ENCODE measurements at places on chromosomes 7 and 10.

DNA sequence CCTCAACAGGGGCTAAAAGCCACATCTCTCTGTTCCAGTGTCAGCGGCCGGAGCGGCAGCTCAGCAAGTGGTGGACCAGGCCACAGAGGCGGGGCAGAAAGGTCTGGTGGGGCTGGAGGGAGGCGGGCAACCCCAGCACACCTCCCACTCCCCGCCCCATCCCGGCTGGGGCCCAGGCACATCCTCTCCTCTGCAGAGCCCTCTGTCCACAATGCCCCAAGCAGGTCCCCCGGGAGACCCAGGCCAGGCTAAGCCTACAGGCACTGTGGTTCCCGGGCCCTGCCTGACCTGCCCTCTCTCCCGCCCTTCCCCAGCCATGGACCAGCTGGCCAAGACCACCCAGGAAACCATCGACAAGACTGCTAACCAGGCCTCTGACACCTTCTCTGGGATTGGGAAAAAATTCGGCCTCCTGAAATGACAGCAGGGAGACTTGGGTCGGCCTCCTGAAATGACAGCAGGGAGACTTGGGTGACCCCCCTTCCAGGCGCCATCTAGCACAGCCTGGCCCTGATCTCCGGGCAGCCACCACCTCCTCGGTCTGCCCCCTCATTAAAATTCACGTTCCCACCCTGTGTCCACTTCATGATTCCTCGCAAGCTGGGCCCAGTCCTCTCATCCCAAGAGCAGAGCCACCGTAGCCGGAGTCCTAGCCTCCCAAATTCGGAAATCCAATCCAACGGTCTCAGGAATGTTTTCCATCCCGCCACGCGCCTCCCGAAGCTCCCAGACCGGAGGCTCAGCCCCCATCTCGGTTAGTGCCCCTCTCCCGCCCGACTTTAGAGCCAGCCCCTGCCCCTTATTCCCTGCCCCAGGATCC lies 2.1 kb downstream of the ADIRF start:
- DNase-seq, result peak; percentile 12

DNA sequence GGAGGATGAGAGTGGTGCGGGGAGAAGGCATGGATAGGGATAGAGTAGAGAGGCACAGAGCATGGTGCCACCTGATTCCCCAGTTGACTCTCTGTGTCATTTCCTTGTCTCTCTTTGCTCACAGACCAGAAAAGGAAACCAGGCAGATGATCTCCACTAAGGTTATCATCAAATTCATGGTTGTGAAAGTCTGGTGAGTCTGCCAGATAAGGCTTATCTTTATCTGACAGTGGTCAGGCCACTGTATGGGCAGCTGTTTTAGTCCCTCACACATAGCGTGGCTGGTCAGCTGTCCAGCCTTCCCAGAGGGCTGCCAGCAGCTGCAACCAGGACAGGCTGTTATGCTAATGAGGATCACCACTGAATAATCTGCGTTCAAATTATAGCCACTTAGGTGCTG lies 99.0 kb downstream of the ADRA2A start:
- no peak for DNase-seq

DNA sequence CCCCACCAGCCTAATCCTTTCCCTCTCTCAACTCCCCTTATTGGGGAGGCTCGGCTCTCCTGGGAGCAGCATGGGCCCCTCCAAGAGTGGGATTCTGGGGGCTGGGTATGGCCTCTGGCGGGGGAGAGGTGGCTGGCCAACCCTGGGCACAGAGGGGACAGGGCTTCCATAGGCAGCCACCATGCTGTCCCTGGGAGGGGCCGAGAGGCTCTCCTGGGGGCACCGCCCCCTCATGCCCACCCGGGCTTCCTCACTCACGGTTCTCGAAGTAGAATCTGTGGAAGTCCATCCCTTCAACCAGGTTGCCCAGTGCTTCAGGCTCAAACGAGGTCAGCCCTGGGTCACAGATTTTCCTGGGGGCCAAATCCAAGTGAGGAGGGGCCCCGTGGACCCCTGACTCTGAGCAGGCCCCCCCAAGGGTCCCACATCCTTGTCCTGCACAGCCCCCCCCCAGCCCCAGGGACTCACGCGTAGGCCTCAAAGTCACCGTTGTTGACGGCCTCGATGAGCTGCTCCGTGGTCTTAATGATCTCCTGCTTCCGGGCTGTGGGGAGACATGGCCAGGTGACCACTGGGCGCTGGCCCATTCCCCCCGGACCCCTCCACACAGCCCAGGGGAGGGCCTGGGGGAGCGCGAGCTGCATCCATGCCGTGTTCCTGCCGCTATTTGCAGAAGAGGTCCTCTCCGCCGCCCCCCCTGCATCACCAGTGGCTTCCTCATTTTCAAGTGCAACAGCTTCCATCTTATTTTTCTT lies 19.8 kb downstream of the YKT6 start:
- no peak for DNase-seq

GRCh38 chr7:47505312-47506007 lies 76.5 kb downstream of the TNS3 start:
- DNase-seq, result no peak

DNA sequence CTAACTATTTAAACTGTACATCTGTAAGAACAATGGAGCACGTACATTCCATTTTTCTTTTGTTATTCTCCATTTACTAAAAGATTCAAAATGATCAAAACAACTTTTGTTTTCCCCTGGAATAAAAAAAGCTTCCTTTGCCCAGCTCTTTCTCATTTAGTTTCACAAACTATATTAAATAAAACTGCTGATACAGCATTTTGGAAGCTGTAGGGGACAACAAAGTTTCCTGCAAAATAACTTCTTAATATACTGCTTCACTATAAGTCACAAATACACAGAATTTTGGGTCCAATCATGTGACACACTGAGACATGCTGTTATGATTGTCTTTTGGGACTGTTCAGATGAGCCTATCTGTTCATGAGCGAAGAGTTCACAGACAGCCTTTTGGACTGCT lies 222.4 kb downstream of the ADAM12 start:
- DNase-seq, result no peak

DNA sequence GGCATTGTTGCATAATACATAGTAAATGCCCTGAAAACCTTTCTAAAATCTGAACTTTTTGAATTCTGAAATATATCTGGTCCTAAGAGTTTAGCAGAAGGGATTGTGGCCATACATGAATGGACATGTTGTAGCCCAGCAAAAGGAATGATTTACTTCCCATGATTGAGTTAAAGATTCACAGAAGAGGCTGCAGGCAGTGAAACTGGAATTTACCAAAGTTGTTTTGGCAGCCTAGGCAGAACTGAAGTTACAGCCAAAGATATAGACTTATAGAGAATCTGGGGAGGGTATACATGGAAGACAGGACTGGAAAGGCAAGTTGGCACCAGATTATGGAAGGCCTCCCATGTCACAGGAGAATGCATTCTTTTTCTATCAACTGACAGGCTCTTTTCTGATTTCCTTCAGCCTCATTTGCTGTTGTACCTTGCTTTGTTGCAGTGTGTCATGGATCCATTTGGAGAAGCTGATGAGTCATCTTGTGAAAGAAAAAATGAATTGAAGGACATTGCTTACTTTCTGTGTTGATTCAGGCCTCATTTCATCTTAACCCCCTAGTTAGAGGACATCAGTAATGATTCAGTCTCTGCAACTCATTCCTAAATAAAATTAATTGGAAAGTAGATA lies 356.2 kb upstream of the LRGUK start:
- DNase-seq, result no peak

DNA sequence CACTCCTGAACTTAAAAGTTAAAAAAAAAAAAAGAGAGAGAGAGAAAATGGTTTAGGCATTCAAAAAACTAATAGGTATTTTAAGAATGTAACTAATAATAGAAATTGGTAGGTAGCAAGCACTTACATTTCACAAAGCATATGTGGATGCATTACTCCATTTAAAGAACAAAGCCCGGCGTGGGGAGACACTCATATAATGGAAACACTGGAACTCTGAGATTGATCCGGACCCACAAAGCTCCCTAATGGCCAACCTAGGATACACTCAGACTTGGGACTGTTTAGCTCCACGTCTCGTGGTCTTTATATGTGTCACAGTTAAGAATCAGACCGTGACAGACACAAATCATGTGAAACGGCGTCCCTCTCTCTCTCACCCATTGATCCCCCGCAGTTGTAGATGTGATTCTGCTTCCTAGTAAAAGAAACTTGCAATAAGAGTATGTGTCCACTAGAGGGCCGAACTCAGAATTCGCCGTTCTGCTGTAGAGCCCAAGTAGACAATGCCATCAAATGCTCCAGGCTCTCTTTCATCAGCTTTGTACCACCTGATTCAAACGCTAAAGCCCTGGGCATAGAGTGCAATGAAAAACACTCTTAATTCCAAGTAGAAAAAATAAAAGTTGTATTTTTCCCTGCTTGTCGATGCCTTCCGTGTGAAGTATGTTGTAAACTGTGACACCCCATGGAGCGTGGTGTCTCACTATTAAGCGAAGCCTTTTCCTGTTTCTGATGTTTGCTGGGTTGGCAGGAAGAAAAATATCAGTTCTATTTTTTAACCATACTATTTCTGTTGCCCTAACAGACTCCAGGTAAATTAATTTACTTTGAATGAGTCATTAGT lies 429.0 kb upstream of the MTPN start:
- DNase-seq, result peak; percentile 44

DNA sequence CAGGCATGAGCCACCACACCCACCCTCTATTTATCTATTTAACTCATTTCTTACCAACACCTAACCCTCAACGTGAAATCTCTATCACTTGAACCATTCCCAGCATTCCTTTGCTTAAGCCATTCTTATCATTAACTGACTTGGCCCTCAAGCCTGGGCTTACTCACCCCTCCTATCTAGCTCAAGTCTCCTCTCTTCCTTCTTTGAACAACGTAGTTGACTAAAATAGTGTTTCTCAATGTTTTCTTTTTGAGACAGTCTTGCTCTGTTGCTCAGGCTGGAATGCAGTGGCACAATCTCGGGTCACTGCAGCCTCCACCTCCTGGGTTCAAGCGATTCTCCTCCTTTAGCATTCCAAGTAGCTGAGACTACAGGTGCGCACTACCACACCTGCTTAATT lies 7.0 kb downstream of the ANXA7 start:
- DNase-seq, result no peak

DNA sequence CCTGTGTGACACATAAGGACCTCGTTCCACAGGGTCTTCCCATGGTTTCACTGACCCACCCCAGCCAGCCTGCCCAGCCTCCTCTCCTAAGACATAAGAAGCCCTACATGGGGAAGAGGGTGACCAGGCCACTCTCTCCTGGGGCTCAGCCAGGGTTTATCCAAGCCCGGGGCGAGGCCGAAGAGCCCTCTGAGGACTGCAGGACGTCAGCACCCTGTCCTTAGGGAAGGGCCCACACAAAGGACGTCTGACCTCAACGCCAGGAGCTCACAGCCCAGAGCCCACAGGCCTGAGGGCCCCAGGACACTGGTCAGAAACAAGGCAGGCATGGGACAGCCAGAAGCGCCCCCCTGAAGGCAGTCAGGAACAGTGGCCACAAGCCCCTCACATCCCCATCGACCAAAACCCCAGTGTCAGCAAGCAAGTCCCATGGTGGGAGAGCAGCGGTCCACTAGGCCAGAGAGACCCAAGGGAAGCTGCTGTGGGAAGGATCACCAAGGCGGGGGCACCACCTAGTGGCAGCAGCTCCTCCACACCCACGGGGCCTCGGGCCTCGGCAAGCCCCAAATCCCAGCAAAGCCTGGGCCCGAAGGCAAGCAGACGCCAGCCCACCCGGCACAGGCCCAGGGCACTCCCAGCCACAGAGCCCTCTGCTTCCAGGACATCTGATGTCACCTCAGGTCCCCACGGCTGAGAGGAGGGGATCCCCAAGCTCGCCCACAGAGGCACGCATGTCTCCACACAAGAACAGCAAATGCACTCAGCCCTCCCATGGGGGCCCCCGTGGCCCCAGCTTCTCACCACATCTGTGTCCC lies 23.4 kb downstream of the MAD1L1 start:
- DNase-seq, result peak; percentile 72

- no peak for DNase-seq
Measured at GRCh38 chr10:114691442-114691941, 33.4 kb upstream of the ABLIM1 start.
